Stimulated activated CD8-positive, alpha-beta memory T cell treated with anti-CD3 and anti-CD28 coated beads, Interleukin-4, amount 100 ng/mL, for 48 hours (primary cell): ENCODE measurements at places on chromosomes 6 and 20.

GRCh38 chr6:40505191-40505810 is 81.9 kb downstream of the LRFN2 start:
- DNase-seq: no peak

DNA sequence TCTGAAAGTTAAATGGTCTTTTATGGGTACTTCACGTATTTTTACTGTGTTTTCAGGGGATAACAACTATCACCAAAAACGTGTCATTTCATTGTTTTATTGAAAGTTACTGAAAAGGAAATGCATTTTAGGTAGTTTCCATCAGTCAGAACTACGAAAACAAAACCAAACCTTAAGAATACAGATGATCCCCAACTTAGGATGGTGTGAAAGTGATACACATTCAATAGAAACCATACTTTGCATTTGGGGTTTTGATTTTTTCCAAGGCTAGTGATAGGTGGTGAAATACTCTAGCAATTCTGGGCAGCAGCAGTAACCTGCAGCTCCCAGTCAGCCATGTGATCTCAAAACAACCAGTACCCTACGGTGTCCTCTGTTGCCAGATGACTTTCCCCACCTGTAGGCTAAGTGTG is 25.9 kb upstream of the EFHC1 start:
- DNase-seq: no peak

DNA sequence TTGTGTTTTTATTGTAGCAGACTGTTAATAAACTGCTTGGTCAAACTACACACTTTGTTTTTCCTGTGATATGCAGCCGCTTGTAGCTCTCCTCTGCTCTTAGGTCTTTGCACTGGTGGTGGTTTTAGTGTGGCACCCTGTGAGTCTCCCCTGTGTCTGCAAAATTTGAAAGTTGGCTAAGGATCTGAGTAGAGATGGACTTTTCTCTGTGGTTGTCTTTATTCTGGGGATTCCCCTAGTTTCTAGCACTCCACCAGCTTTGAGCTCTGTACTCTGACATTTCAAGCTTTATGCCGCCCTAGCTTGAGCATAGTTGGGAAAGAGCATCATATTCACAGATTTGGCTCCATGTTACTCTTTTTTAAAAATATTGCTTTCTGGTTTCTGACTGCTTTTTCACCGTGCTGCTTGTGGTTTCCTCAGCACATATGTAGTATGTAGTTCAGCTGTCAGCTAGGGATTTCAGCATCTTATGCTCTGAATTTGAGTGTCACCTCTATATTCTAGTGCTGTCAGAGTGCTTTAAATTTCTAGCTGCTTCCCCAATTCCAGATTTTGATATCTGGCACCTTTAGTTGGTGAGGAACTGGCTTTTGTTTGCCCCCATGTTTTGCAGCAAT is 25.4 kb downstream of the CDYL start:
- DNase-seq: no peak

DNA sequence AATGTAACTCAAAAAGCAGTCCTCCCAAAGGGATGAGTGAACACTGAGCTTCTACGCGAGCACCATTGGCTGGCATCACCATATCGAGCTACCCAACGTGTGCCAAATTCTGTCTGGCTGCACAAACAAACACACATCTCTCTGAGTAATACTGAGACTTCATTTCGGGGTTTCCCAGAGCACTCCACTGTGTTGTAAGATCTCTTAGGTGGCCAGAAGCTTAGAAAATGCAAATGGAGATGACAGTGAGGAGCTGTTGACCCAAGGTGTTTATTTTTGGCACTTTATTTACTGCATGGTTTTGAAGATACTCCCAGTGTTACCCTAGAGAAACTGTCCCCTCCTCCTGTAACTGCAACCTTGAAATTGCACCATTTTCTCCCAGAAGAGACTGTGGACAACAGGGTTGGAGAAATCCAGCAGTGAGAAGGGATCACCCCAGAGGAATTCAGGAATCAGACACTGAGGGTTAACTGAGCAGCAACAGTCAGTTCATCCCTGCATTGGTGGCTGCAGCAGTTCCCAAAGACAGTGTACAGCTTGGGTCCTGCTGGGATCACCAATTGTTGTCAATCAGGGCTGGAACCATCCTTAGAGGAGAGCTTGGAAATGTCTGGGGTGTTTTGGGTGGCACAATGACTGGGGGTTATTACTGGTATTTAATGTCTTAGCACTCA is 1.0 kb upstream of the RIPOR2 start:
- no peak for DNase-seq

DNA sequence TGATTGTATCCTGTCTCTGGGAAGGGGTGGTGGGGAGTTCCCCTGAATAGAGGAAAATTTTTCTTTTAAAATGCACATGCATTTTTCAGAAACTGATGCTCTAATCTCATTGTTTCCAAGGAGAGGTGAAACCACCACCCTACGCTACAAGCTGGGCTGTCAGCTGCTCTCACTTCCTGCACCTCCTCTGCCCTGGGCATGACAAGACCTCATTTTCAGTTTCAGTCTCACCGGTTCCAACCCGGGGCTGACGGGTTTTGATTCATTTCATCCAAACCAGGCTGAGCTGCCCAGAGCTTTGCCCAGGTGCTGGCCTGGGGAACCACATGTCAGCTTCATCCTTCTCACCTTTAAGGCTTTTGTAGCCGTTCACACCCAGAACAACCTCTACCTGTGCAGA is 99.7 kb downstream of the EYA2 start:
- DNase-seq: peak; percentile 77
